ENCODE measurements at places on chromosomes 4 and X.

GRCh38 chr4:39730072-39730471 lies 32.1 kb downstream of the UBE2K start:
- DNase-seq, result peak; percentile 23

DNA sequence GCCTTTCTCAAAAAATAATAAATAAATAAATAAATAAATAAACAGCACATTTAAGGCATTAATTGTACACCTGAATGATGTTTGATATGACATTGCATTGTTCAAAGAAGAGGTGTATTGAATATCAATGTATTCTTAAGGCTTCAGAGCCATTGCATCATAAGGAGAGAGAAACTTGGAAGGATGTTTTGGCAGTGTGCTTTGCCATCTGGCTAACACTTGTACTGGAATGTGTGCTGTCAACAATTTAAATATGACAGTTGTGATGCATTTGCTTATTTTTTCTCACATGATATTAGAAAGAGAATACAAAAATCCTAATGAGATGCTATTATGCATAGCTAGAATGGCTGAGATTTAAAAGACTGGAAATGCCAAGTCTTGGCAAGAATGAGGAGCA lies 67.8 kb downstream of the FAM133A start:
- DNase-seq, result no peak

DNA sequence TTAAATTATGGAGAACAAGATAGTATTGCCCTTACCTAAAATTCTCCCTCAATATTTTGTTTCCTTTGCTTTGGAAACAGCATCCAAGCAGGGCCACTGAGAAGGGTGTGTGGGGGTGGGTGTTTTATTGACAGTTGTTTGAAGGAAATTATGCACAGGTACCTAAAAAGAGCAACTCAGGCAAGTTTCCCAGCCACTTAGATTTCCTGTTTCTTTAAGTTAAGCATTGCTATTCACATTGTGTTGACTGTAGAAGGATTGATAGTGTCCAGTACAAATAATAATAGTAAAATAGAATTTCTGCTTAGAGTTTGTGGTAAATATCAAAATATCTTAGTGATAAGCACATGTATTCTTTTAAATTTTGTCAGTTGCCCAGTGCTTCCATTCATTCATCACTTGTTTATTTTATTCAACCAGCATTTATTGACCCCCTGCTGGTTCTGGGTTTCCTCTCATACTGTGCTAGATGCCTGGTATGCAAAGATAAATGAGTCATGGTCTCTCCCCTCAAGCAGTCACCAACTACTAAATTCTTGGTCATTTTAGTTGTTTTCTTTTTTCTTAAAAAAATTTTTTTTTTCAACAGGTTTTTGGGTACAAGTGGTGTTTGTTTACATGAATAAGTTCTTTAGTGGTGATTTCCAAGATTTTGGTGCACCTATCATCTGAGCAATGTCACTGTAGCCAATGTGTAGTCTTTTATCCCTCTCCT lies 50.0 kb downstream of the GALNT7 start:
- no peak for DNase-seq

- no peak for DNase-seq
Observed at GRCh38 chr4:53653484-53654053, 62.3 kb upstream of the LNX1 start.

DNA sequence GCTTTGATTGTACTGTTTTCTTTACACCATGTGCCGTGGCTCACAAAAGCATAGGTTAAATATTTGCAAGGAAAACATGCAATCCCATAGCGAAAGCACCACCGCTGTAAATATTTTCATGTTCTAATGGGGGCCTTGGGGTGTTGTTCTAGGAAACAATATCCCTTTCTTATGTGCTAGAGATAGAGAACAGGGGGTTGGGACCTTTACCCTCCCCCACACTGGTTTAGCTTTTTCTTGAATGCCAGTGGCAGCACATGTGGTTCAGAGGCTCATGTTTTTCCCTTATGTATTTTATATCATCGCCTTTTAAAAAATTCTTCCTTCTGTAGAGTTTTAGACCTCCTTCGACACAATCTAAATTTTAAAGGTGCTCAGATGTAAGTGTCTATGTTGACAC lies 422.6 kb upstream of the TENM3 start:
- DNase-seq, result no peak

DNA sequence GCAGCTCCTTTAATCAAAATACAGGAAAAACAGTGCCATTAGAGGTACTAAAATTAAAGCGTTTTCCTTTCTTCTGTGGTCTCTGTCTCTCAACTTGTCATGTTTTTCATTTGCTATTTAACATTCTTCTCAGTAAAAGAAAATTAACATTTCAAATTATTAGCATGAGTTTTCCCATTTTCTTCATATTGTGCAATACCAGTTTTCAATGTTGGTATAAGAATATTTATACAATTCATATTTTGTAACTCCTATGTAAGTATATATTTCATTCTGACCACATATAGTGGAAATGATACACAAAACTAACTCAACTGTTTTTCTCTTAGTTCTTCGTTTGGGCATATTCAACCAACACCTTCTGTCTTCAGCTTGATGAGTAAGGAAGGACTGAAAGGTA lies 308.3 kb downstream of the HS3ST1 start:
- no peak for DNase-seq

DNA sequence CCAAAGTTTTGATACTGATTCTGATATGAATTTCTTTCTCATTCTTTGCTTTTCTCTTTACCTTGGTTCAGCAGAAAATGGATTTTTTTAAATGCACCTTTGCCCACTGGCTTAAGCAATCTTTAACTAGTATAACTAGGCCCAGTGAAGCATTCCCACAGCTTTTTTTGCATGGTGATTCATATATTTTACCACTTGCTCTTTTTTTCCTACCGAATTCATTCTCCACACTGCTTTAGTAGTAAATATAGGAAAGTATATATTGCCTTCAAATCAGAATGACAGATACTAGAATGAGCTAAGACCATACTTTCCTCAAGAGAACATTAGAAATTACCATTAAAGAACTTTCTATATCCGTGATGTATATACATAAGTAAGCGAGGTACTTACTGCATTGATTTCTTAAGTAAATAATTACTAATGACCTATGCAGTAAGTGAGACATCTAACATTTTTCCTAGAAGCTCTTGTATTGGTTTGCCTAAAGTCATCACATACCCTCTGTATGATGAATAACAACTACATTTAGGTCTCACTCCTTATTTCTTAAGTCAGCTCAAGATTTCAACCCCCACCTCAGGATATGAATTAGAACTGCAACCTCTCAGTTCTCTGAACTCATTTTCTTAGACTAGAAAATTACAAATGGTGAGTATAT lies 44.2 kb downstream of the SLC4A4 start:
- no peak for DNase-seq

GRCh38 chr4:94640151-94640550 lies 117.6 kb upstream of the BMPR1B start:
- no peak for DNase-seq

- DNase-seq, result no peak
Observed at GRCh38 chr4:140291259-140291658, 82.2 kb upstream of the SCOC start.

DNA sequence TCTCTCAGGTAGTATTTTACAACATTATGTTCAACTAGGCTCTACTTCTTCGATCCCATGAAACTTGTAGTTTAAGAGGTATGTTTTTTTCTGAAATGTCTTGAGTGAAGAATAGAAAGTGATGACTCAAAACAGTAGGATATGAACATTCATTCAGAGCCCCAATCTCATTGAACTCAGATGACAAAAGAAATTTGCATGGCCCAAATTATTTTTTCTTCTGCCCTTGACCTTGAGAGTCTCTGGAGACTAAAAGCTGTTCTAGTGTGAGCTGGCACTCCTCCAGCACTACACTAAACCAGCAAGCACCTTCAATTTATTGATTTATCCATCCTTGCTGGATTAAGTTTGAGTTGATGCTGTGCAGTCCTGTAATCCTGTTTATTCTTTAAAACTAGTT lies 4.0 kb downstream of the DCLK2 start:
- DNase-seq, result no peak

DNA sequence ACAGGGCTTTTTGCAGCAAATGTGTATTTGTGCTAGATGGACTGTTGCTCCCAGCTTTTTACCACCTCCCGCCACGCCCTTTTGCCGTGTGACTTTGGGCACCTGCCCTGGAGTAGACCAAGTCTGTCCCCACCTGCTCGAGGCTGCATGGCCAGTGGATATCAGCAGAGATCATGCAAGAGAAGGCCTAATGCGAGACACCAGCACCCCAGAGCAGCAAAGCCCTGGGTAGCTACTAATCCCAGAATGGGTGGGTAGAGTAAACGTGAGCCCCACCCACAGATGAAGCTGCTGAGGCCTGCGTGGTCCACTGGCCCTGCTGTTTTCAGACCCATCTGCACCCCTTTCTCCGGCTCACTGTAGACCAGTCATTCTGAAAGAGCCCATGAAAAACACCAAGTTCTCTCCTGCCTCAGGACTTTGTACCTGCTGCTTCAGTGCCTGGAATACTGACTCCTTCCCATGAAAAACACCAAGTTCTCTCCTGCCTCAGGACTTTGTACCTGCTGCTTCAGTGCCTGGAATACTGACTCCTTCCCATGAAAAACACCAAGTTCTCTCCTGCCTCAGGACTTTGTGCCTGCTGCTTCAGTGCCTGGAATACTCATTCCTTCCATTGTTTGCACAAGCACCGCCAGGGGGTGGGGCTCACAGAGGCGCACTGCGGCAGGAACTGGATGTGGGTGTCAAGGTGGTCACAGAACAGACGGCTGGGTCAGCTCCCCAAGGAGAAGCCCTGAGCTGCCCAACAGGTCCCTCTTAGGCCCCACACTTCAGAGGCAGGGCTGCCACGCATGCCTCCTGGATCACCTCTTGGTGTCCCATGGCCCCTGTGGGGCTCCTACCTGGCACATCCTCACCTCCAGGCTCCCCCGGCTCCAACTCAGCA lies 5.1 kb upstream of the TNIP2 start:
- DNase-seq, result peak; percentile 58

DNA sequence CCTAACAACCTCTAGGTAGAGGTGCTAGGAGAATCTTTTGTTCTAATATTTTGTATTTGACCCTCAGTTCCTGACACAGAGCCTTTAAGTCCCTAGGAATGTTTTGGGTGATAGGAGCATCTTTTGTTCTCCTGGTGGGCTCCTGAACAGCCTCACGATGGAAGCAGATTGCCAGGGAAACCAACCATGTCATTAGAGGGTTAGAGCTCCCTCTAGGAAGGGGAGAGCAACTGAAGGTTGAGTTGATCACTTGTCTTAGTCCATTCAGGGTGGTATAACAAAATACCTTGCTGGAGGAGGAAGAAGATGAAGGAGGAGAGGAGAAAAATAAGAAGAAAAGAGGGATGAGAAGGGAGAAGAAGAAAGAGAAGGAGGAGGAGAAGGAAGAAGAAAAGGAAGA lies 9.2 kb downstream of the VCX start:
- no peak for DNase-seq

DNA sequence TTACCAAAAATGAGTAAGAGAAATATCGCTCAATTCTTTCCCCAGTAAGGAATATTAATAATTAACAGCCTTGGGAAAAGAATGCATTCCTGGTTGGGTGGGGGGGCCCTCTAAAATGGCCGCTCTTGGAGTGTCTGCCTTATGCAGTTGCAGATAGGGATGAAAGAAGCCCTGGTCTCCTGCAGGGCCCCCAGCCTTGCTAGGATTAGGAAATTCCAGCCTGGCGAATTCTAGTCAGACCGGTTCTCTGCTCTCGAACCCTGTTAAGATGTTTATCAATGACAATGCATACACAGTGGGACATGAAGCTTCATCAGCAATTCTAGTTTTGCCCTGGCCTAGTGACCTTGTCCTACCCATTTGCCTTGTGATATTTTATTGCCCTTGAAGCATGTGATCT lies 1047.7 kb upstream of the GRID2 start:
- DNase-seq, result no peak
